ENCODE measurements at places on chromosomes 4 and X.

DNA sequence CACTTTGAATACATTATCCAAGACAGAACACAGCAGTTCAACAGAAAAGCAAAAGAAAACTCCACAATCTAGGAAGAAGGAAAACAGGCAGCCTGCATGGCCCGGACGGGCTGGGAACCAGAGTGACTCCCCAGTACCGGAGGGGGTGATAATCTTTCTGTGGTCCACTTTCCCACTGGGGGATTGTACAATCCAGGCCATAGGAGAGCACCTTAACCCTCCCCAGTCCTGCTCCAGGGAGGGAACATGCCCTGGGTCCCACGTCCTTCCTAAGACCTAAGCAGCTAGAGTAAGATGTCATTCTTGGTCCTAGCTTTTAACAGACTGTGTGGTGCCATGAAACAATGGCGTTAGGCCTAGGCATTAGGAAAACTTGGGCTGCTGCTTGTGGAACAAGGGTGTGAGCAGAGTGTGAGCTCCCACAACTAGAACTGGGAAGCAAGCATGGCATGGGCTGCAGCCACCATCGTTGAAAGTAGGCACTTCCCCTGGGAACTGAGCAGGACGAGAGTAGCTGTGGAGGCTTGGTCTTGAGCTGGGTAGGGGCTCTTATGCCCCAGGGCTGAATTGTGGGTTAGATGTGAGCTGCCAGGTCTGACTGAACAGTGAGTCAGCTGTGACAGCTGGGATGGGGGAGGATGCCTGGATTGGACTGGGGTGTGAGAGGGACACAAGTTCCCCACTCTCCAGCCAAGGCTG is 42.4 kb downstream of the NAT8L start:
- no peak for DNase-seq

DNA sequence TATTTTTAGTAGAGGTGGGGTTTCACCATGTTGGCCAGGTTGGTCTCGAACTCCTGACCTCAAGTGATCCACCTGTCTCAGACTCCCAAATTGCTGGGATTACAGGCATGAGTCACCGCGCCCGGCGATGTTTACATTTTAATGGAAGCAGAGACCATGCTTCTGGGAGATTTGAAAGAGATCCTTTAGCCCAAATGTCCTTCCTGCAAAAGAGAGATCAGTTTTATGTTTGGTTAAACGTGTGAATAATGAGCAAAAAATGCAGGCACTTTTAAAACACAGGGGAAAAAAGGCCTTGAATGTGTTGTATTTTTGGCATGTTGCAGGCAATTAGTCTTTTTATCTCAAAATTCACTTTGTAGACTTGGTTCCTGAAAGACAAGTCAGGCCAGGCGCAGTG is 95.8 kb upstream of the ELOVL6 start:
- no peak for DNase-seq

DNA sequence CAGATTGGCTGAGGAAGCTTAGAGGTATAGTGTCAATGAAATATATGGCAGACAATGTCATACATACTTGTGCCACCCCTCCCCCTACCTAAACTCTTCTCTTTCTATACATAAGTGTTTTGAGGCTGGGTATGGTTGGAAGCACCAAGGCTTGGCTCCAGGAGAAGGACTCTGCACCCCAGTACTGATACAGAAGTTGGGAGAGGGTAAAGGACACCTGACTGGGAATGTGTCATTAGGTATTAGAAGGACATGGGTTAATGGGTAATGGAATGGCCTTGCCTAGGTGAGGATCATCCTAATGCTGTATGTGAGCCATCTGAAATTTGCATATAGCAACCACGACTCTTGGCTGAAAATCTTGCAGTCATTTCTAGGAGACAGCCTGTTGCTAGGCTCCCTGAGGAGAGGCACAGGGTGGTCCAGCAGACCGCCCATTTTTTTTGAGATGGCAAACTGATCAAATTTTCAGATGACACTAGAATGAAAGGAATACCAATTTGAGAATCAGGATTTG is 26.8 kb upstream of the AP1S2 start:
- DNase-seq, result no peak

DNA sequence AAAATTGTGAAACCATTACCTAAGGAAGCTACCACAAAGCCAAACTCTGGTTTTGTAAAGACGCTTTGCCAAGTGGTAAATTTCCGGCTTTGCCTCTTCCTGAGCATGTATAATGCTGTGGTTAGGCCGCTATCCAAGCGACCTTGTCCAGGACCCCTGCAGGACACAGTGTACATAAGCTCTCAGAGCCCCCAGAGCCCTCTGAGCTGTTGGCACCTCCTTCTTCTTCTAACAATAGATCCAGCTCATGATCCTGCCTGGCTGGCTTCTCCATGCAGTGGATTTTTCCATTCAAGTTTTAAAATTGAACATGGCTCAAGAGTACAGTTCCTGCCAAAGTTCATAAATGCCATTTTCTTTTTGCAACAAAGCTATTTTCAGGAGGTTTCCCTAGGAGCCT is 326.7 kb downstream of the MAPK10 start:
- DNase-seq, result no peak

Measured in CD4-positive, alpha-beta T cell treated with Interleukin-17A for 1 hour (primary cell).